Fibroblast of villous mesenchyme (primary cell): ENCODE measurements at places on chromosomes 5 and 9. TPM values are rescaled to one million over a fixed set of nuclear protein-coding genes. Genes with fewer than 3 reads are reported as not detected.

UGT3A1 gene
- total RNA-seq = not detected in 2 replicates

DNA sequence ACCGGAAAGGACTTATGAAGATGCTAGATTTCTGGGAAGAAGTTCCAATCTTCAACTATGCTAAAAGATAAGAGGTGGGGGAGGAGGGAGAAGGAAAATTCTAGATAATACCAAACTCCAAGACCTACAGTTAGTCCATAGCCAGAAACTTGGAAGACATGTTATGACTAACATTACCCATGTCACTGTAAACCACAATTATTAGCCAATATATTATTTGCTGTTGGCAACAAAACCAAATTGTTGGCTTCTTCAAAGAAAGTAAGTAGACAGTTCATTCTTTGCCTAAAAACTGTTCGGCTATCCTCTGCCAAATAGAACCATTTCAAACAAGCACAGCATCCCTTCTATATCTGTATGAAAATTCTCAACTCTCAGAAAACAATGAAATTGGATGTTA is 25.1 kb downstream of the PRLR start:
- no peak for DNase-seq

DNA sequence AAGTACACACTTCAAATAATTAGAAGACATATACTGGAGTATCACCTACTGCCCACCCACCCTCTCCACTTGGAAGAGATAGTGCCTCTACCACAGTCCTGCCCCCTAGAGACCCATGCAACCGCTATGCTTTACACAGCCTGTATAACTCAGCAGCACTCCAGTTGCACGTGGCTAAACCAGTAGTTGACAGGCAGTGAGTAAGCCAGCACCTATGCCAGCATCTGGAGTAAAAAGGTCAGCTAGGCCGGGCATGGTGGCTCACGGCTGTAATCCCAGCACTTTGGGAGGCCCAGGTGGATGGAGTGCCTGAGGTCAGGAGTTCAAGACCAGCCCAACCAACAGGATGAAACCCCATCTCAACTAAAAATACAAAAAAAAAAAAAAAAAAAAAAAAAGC is 356.4 kb downstream of the NR2F1-AS1 start:
- no peak for DNase-seq

GRCh38 chr9:97808415-97808814 is 44.6 kb upstream of the FOXE1 start:
- no peak for DNase-seq

- DNase-seq = no peak
These were observed 805.5 kb downstream of the EFNA5 start for GRCh38 chr5:106865279-106865678.

DNA sequence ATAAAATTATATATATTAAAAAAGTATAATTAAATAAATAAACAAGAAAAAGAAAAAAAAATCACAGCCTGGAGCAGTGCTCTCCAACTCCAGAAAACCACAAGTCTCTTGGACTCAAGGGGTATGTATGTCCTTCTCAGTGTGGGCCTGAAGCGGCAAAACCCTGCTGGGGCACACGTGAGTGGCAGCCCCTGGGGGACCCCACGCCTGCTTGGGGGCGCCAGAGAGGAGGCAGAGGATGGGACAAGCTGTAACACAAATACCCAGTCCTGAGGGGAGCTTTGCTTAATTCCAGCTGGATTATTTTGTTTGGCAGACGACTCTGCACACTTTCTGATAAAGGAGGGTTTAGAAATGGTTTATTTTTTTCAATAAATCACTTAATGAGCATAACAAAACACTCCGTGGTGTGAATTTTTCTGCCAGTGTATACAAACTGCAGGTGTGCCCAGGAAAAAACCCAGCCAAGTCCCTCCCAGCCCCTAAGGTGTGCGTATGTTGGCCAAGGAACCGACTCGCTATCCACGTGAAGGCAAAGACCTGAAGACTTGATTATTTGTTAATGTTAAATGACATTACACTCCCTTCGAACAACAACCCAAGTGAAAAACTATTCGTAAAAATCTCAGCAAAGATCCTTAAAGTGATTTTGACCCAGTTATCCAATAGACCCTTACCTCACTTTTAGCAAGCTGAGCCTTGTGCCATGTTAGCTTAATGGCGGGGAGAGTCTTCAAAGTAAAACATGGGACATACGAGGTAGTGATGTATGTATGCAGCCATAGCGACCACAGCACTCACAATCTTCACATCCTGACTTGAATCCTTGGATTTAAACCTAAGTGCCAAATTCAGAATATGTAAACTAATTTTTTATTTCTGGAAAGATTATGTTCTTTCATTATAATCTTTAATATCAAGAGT is 32.9 kb downstream of the ANKH start:
- no peak for DNase-seq

GRCh38 chr5:94725142-94725541 is 106.7 kb downstream of the SLF1 start:
- DNase-seq = no peak
